ENCODE measurements at places on chromosomes 3 and 15.

GRCh38 chr3:105466072-105466471, 99.4 kb downstream of the ALCAM start:
- H3K27me3 ChIP-seq = no peaks in the 10 kb centered on the region
- H3K36me3 ChIP-seq = no peaks in the 10 kb centered on the region
- H3K27ac ChIP-seq = no peak overlapping the region
- H3K4me3 ChIP-seq = no peak overlapping the region
- no peaks in the 10 kb centered on the region for H3K4me1 ChIP-seq

GRCh38 chr3:173703771-173704170, 306.2 kb downstream of the NLGN1 start:
- no peaks in the 10 kb centered on the region for H3K27me3 ChIP-seq
- no peak overlapping the region for H3K4me3 ChIP-seq
- no peak for DNase-seq
- H3K36me3 ChIP-seq = no peaks in the 10 kb centered on the region
- no peaks in the 10 kb centered on the region for H3K4me1 ChIP-seq
- no peak overlapping the region for H3K27ac ChIP-seq

DNA sequence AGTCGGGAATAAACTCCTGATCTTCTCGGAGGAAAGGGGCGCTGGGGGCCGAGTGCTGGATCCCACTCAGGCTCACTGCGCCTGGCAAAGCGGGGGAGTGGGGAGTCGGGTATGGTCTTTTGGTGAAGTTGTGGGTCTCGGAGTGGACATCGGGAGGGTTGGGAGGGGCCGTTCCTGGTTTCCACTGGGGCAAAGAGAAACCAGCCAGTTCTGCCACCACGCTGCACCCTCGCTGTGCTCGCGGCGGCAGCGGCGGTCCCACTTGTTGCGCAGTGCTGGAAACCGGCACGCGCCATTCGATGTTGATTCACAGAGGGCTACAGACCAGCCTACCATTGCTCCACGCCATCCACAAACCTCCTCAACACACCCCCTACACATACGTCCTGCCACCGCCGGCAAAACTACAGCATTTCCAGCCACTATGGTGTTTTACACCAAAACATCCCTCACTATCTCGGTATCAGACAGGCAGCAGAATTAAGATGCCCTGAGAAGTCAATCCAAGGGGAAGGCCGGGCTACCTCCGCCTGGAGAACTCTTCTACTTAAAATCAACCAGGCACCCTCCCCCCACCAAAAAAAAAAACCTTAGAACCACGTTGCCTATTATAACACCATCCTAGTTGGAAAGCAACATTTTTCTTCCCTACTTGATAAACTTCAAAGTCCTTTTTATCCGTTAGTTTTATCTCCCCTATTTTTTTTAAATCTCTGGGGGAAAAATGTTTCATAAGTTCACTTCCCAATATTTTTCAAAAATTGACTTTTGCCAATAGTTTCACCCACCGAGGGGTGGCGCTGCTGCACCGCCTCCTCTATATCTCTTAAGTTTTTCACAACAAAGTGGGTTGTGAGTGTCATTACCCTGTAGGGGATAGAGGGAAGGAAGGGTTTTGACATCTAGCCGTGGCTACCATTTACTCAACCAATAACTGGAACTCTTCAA, 3.6 kb downstream of the BCL6 start:
- H3K36me3 ChIP-seq = no peaks in the 10 kb centered on the region
- peak; percentile 84 for DNase-seq
- H3K4me1 ChIP-seq = no peaks in the 10 kb centered on the region
- H3K4me3 ChIP-seq = peak overlapping the region; percentile 78
- H3K27me3 ChIP-seq = no peaks in the 10 kb centered on the region
- peak overlapping the region; percentile 99 for H3K27ac ChIP-seq

GRCh38 chr15:93150910-93151881, 62.2 kb upstream of the RGMA start:
- peaks cover 20% of the 10 kb centered on the region for H3K4me1 ChIP-seq
- H3K27me3 ChIP-seq = no peaks in the 10 kb centered on the region
- no peaks in the 10 kb centered on the region for H3K36me3 ChIP-seq
- peak; percentile 57 for DNase-seq
- H3K4me3 ChIP-seq = no peak overlapping the region
- peak overlapping the region; percentile 0 for H3K27ac ChIP-seq

DNA sequence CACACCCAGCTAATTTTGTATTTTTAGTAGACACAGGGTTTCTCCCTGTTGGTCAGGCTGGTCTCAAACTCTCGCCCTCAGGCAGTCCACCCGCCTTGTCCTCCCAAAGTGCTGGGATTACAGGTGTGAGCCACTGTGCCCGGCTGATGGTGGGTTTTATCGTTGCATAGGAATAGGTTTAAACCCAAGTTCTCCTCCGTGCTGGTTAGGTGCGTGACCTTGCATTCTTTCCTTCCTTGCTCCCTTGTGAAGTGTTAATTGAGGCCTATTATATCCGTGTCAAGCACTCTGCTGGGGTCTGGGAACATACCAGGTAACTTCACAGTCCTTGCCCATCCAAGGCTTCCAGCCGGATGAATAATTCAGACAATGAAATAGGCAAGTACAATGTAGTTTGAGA, 19.3 kb upstream of the ETV5 start:
- DNase-seq = no peak
- no peaks in the 10 kb centered on the region for H3K36me3 ChIP-seq
- H3K4me1 ChIP-seq = no peaks in the 10 kb centered on the region
- H3K4me3 ChIP-seq = no peak overlapping the region
- H3K27me3 ChIP-seq = no peaks in the 10 kb centered on the region
- H3K27ac ChIP-seq = no peak overlapping the region

DNA sequence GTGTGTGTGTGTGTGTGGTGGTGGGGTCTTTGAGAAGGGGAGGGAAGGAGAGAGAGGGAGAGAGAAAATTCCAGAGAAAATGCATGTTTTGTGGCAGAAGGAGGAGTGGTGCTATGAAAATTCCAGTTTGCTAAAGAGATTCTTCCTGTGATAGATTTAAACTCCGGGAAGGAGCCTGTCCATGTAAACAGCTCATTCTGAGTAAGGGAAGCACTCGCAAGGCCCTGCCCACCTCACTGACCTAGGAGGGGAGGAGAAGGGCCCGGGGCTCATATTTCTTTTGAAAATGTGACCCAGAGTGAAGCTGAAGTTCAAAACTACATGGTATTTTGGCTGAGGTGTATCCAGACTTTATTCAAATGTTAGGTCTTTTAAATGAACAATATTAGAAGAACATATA, 41.3 kb downstream of the ADAMTSL3 start:
- no peak overlapping the region for H3K4me3 ChIP-seq
- H3K36me3 ChIP-seq = no peaks in the 10 kb centered on the region
- H3K27ac ChIP-seq = peak overlapping the region; percentile 64
- peak; percentile 26 for DNase-seq
- H3K4me1 ChIP-seq = no peaks in the 10 kb centered on the region
